ENCODE measurements at places on chromosomes 16 and 17.

DNA sequence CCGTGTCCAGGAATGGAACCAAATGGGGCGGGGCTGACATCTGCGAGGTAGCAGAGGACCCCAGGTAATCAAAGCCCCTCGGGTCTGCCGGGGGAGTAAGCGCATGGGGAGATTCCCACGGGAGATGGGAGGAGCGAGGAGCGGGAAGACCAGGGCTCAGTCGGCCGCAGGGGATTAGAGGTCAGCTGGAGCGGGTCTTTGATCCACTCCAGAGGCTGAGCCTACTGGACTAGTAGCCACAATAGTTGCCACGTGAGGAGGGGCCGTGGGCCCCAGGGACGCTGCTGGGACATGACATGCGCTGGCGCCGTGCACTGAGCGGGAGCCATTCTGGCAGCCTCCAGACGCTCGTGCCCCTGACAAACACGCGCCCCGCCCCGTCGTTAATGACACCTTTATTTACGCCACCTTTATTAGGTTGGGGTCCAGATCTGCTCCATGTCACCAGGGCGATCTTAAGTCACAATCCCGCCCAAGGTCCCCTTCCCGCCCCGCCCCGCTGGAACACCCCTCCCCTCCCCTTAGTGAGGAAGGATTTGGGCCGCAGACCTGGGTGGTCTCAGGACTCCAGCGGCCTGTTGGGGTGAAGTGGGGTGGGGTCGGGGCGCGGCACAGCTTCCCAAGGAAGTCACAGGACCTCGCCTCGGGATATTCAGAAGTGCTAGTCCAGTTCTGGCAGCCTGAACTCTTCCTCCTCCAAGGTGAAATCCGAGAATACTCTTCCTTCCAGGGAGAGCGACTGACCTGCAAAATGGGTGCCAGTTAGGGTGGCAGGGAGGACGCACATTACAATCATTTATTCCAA lies 15.0 kb downstream of the PPY start:
- no peak for DNase-seq
- H3K36me3 ChIP-seq: no peaks in the 10 kb centered on the region
- H3K4me3 ChIP-seq: peak overlapping the region; percentile 10
- no peak overlapping the region for H3K27ac ChIP-seq
- H3K4me1 ChIP-seq: no peaks in the 10 kb centered on the region
- peaks cover 3% of the 10 kb centered on the region for H3K27me3 ChIP-seq

- peaks cover 27% of the 10 kb centered on the region for H3K4me1 ChIP-seq
- no peaks in the 10 kb centered on the region for H3K27me3 ChIP-seq
- H3K36me3 ChIP-seq: no peaks in the 10 kb centered on the region
- peak; percentile 70 for DNase-seq
Measured at GRCh38 chr17:49515196-49515770, 20.2 kb downstream of the NGFR start.

DNA sequence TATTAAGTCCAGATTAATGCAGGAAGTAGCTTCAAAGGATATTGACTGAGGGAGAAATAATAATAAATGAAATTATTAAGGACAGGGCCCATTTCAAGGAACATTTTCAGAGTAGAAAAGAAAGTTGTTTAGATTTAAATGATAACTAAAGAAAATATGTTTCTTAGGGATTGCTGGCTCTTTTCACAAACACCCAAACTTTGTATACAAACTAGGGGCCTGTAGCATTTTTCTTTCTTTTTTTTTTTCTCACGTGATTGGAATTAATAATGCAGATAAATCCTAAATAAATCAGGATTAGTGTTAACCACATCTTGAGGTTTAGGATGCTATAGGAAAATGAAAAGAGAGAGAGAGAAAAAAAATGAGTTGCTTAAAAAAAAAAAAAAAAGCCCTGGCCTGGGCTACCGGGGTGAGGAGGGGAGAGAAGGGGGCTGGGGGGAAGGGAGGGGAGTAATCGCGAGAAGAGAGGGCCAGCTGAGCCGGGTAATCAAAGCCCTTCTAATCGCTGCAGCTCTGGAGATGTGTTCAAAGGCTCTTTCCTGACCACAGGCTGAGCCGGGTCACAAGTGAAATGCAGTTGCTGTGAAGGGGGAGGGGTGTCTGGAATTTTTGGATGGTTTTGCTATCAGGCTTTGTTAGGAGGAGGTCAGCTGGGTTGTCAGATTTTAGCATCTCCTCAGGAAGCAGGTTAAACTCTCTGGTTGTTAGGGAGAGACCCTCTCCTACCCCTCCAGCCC lies 104.6 kb upstream of the ZFHX3 start:
- no peaks in the 10 kb centered on the region for H3K36me3 ChIP-seq
- DNase-seq: peak; percentile 56
- H3K27ac ChIP-seq: no peak overlapping the region

GRCh38 chr16:30027588-30028437 lies 3.3 kb downstream of the TLCD3B start:
- H3K27ac ChIP-seq: no peak overlapping the region
- no peaks in the 10 kb centered on the region for H3K4me1 ChIP-seq
- H3K27me3 ChIP-seq: peaks cover 2% of the 10 kb centered on the region
- no peak for DNase-seq
- H3K36me3 ChIP-seq: no peaks in the 10 kb centered on the region

DNA sequence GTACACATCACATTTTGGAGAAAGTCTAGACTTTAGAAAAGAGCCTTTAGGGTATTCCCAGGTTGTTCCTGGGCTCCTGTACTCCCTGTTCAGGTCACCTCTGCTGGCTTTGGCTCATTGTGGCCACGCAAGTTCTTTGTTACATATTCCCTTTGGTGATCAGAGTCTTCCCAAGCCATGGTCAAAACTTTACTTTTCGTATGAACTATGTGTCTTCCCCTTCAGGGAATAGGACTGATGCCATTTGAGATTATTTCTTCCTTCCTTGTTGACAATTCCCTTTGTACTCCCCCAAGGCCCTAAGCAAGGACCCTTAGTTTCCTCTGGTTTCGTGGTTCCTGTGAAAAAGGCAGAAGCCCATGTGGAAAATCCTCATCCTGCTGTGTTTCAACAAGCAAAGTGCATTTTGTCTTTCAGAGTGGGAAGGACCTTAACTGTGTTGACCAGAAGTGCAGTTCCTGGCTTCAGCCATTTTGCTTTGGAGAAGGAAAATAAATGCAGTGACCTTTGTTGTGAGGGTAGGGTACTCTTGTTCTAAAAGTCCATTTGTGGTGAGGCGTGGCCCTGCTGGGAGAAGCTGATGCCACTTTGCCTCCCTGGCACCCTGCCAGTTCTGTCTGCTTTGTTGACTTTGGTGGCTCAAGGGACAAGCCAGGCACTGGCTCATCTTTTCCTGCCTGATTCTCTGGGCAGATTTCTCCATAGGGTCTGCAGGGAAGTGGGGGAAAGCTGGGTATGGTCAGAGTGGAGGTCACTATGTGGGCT lies 55.1 kb downstream of the ZNRF1 start:
- DNase-seq: no peak
- H3K36me3 ChIP-seq: no peaks in the 10 kb centered on the region
- H3K27me3 ChIP-seq: no peaks in the 10 kb centered on the region
- H3K4me1 ChIP-seq: no peaks in the 10 kb centered on the region

GRCh38 chr16:73092236-73092781 lies 44.4 kb upstream of the ZFHX3 start:
- no peaks in the 10 kb centered on the region for H3K4me1 ChIP-seq
- no peaks in the 10 kb centered on the region for H3K27me3 ChIP-seq
- DNase-seq: no peak
- H3K27ac ChIP-seq: no peak overlapping the region
- no peak overlapping the region for H3K4me3 ChIP-seq

- no peak overlapping the region for H3K27ac ChIP-seq
- no peak overlapping the region for H3K4me3 ChIP-seq
- no peaks in the 10 kb centered on the region for H3K27me3 ChIP-seq
- DNase-seq: peak; percentile 52
- H3K4me1 ChIP-seq: peaks cover 37% of the 10 kb centered on the region
Measured at GRCh38 chr16:11499295-11500089, 87.2 kb downstream of the LITAF start.

DNA sequence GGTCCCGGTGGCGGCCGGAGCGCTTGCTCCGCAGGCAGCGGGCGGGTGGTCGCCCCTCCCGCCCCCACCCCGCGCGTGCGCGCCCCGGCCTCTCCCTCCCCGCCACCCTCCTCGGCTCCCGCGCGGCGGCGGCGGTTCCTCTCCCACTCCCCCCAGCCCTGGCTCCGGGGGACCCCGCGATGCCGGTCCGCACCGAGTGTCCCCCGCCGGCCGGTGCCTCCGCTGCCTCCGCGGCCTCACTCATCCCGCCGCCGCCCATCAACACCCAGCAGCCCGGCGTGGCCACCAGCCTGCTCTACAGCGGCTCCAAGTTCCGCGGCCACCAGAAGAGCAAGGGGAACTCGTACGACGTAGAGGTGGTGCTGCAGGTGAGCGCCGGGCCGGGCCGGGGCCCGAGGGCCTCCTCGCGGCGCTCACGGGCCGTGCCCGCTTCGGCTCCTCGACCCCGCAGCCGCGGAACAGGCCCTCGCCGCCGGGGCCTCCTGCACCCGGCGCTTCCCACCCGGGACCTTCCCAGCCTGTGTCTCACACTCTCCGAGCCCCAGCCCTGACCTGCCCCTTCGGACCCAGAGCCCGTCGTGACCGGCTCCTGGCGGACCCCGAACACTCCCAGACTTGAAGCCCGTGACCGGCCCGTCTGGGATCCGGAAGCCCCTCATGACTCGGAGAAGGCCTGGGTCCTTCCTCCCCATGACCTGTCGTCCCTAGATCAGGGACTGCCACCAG lies 490 bp downstream of the GID4 start:
- H3K27ac ChIP-seq: no peak overlapping the region
- H3K4me3 ChIP-seq: peak overlapping the region; percentile 95
- no peak for DNase-seq
- no peaks in the 10 kb centered on the region for H3K4me1 ChIP-seq
- no peaks in the 10 kb centered on the region for H3K27me3 ChIP-seq
- H3K36me3 ChIP-seq: no peaks in the 10 kb centered on the region

GRCh38 chr17:28041844-28042656 lies 427 bp upstream of the NLK start:
- no peaks in the 10 kb centered on the region for H3K36me3 ChIP-seq
- H3K27ac ChIP-seq: 0 out of 2 replicates have a peak overlapping the region, but pooled peaks have one; percentile 46
- DNase-seq: no peak
- H3K4me3 ChIP-seq: peak overlapping the region; percentile 76
- H3K4me1 ChIP-seq: no peaks in the 10 kb centered on the region
- no peaks in the 10 kb centered on the region for H3K27me3 ChIP-seq

GRCh38 chr16:68782198-68783174 lies 45.4 kb downstream of the CDH1 start:
- H3K4me1 ChIP-seq: peaks cover 25% of the 10 kb centered on the region
- H3K36me3 ChIP-seq: no peaks in the 10 kb centered on the region
- no peak overlapping the region for H3K27ac ChIP-seq
- no peak overlapping the region for H3K4me3 ChIP-seq

DNA sequence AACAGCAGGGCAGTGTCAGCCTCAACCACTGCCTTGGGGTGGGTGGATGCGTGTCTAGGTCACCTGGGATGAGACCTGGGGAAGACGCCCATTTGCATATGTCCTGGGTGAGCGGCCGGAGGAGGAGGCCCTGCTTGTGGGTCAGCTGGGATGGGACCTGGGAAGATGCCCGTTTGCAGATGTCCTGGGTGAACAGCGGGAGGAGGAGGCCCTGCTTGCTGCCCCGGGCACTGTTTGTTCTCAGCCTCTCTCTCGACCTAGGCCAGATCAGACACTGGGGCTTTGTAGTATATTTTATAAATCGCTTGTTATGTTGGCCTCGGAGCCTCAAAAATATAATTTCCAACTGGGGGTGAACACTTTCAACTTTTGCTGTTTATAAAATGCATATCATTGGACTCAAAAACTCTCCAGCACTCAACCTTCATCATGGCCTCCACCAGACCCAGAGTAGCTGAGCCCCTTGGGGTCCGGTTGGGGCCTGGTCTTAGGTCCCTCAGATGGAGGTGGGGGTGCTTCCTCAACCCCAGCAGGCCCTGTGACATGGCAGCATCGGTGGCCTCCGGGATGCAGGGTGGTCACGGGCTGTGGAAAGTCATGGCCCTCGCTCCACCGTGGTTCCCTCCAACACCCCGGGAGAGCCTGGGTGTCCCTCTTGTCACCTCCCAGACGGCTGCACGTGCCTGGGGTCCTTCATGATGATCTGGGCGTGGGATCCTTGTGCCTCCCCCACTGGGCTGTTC lies 17.3 kb downstream of the DBNDD1 start:
- no peak for DNase-seq
- peaks cover 8% of the 10 kb centered on the region for H3K36me3 ChIP-seq
- H3K27me3 ChIP-seq: no peaks in the 10 kb centered on the region
- H3K4me1 ChIP-seq: no peaks in the 10 kb centered on the region

GRCh38 chr17:81298991-81299738 lies 4.1 kb upstream of the SLC38A10 start:
- peaks cover 6% of the 10 kb centered on the region for H3K4me1 ChIP-seq
- H3K4me3 ChIP-seq: no peak overlapping the region
- H3K27me3 ChIP-seq: no peaks in the 10 kb centered on the region

DNA sequence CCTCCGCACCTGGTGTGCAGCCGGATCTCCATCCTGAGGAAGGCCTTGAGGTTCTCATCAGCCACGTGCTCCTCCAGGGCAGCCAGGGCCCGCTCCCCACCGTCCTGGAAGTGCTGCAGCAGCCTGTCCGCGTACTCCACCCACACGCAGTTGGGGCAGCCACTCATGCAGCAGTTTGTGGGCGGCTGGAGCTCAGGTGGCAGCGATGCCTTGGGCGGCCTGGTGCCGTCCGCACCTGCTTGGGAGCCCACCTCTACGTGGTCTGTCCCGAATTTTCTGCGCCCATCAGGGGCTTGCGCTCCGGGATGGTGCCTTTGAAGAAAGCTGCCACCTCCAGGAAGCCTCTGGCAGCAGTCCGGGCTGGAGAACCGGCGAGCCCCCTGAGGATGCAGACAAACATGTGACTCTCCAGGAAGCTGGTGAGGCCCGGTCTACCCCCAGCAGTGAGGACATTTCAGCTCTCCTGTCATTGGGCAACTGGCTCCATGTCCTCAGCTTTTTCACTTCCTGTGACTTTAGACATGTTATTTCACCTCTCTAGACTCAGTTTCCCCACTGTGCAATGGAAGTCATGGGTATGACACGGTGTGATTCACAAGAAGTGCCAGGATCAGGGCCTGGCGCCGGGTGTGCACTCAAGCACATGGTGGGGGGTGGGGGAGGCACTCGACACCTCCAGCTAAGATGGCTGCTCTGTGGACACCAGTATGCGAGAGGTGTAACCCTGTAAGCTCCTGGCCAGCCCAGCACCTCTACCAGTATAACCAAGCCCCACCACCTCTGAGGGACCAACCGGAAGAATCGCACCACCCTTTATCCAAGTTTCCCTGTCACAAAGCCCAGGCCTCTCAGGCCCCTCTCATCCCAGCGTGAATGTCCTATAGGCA lies 957 bp downstream of the OXLD1 start:
- peaks cover 10% of the 10 kb centered on the region for H3K4me1 ChIP-seq
- no peaks in the 10 kb centered on the region for H3K27me3 ChIP-seq
- peaks cover 26% of the 10 kb centered on the region for H3K36me3 ChIP-seq
- H3K27ac ChIP-seq: 0 out of 2 replicates have a peak overlapping the region, but pooled peaks have one; percentile 44

DNA sequence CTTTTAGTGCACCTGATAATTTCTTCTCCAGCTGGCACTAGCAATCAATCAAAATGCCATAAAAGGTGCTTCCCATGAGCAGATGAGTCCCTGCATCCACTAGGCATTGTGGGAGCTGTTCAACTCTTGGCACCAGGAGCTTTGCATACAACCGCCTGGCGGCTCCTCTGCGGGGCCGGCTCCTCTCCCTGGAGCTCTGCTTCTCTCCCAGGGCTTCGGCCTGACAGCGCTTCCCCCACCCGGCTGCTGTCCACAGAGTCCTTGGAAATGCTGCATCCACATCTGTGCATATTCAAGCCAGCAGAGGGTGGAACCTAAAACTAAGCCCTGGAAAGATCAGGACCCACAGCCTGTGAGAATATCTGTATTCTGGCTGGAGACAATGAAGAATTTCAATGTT lies 62.9 kb downstream of the LMF1 start:
- no peaks in the 10 kb centered on the region for H3K4me1 ChIP-seq
- H3K27ac ChIP-seq: no peak overlapping the region
- no peak overlapping the region for H3K4me3 ChIP-seq
- no peak for DNase-seq

- no peaks in the 10 kb centered on the region for H3K27me3 ChIP-seq
- H3K4me1 ChIP-seq: no peaks in the 10 kb centered on the region
- no peak overlapping the region for H3K4me3 ChIP-seq
- peaks cover 59% of the 10 kb centered on the region for H3K36me3 ChIP-seq
Measured at GRCh38 chr16:69150146-69150865, 17.9 kb downstream of the UTP4 start.
